HS-5 (cell line): ENCODE measurements at places on chromosomes 12 and 14.

GRCh38 chr14:40630471-40630870 lies 976.2 kb upstream of the LRFN5 start:
- DNase-seq, result no peak

- no peak for DNase-seq
These were observed 10.1 kb upstream of the CLEC12A start for GRCh38 chr12:9961106-9961505.

- no peak for DNase-seq
These were observed 35.5 kb upstream of the FRMD6 start for GRCh38 chr14:51616256-51616655.

DNA sequence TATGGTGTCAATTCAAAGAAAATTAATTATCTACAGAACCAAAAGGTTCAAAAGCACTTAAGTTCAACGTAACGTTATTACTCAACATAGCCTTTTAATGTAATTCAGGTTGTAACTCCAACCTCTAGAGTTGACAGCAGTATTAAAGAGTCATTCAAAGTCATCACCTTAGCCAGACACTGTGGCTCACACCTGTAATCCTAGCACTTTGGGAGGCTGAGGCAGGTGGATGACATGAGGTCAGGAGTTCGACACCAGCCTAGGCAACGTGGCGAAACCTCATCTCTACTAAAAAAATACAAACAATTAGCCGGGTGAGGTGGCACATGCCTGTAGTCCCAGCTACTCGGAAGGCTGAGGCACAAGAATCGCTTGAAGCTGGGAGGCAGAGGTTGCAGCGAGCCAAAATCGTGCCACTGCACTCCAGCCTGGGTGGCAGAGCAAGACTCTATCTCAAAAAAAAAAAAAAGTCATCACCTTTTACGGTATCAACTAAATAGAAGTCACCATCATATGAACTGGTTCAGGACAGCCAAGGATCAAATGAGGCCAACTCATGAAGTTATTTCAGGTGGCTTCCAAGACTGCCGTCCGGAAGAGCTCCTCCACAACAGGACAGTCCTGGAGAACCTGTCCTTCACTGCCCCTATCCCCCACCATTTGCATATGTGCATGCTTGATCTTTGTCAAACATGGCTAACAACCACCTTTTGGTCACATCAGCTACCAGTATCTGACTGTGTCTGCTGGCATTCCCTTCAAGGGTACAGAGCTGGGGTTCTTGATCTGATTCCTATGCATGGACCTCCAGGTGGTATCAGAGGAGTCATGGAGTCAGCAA lies 4.2 kb downstream of the PPTC7 start:
- no peak for DNase-seq

- DNase-seq, result no peak
These were observed 19.4 kb downstream of the BEGAIN start for GRCh38 chr14:100567877-100568163.

GRCh38 chr14:84520711-84521338 lies 1009.1 kb upstream of the FLRT2 start:
- no peak for DNase-seq

- DNase-seq, result no peak
These were observed 38.5 kb downstream of the TAOK3 start for GRCh38 chr12:118334241-118334640.

DNA sequence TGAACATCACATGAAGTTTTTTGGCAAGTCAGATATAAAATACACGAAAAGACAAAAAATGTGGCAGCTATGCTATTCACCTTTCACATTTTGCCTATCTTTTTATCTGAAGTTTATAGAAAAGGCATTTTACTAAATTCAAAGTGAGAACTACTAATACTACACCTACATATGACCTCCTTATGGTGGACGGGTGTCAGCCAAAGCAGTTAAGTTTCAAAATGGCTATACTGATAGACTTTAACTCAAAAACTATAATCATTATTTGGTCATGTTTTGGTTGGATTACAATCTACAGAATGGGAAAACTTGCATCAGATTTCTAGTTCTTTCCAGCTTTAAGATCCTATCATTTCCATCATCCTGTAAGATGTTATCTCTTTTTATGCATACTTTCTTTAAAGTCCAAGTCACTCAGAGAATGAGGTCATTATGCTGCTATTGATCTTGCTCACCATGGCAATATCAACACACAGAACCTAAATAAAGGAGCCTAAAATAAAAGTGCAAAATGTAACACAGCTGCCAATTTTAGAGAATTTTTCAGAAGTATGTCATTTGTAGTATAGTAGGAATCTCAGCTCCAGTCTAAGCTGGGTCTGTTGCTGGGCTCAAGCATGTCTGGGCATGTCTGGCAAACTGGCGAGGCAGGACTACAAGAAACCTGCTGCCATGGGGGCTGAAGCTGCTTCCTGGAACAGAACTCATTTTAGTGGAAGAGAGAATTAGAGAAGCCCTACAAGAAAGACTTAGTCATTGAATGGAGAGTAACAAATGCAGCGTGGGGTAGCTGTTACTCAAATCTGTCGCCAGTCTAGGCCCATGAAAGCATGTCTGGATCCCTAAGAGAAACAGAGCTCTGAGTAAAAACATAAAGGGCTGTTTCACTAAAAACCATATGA lies 7.6 kb upstream of the AEBP2 start:
- DNase-seq, result peak; percentile 40

- DNase-seq, result no peak
These were observed 48.1 kb upstream of the BCL11B start for GRCh38 chr14:99320105-99320572.

GRCh38 chr12:30859226-30859625 lies 67.3 kb upstream of the TSPAN11 start:
- no peak for DNase-seq

DNA sequence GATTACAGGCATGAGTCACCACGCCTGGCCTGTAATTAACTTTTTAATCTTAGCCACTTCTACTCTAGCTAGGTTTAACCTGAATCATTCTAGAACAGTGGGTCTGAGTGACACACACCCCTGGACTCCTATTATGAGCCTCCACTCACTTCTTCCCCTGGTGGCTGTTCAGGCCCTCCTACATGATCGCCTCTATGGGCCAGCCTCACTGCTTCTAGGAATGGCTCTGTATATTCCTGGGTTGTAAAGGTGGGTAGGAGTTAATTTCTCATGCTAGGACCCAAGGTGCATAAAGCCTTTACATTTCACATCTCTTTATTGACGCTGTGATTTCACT lies 8.0 kb upstream of the RNU6-8 start:
- no peak for DNase-seq

- no peak for DNase-seq
These were observed 37.9 kb downstream of the AKAP6 start for GRCh38 chr14:32366986-32367385.

GRCh38 chr12:2013527-2014223 lies 9.4 kb upstream of the DCP1B start:
- DNase-seq, result no peak

DNA sequence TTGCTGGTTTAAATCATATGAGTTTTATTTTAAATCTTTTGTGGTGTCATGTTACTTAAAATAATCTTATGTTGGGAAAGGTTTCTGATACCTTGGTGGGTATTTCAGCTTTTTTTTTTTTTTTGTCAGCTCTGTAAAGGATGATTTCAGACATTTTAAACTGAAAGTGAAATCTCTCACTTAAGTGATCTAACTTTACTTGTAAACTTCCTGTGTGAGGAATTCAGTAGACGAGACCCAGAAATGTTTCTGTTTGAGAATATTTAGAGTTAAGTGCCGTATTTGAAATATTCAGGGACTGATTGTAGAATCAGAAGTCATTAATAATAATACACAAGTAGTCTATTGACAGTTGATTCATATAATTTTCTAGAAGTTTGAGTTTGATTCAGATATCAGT lies 37.8 kb downstream of the PROX2 start:
- no peak for DNase-seq

GRCh38 chr14:66238969-66239368 lies 247.2 kb upstream of the CCDC196 start:
- no peak for DNase-seq

DNA sequence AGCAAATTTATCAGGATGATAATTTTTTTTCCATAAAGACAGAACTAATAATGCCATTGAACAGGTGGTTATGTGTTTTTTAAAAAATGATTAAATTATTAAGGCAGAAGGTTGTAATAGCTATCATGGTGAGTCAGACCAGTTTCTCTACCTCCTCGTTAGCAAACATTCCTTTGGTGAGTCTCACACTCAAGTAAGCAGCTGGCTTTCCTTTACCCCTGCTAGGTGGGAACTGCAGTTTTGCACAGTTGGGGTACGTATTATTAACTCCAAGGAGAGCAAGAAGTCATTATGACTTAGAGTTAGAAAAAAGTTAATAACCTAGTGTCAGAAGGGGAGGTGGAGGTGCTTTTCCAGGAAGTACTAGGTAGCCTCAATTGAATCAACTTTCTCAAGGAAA lies 165.3 kb downstream of the SNAPC1 start:
- peak; percentile 55 for DNase-seq

DNA sequence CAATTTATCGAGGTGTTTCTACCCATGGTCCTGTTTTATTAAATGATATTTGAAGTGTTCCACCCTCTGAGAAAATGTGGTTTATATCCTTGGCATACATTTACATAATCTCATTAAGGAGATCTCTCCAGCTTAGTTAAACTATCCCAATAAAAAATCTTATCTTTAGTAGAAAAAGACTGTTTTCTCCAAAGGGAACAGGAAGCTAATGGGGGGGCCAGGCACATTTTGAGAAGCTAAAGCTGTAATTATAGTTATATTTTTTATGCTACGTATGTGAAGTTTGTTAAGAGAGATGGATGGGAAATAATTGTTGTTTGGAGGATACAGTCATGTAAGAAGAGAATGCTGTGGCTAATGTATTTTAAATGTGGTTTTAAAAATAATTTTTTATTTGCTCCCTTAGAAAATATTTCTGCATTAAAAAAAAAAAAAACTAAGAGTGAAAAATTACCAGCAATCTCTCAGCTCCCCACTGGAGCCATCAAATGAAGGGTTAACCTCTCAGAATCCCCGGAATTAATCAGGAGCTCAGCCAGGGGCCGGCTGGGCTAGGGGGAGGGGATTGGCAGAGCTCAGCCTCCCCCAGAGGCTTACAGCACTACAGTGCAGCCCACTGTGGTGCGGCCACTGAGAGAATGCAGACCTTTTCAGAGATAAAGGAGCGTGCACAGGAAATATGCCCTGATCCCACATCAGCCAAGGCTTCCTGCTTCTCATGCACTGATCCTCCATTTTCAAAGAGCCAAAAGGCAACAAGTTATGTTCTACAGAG lies 185.8 kb downstream of the EGLN3 start:
- DNase-seq, result no peak

- DNase-seq, result no peak
These were observed 6.3 kb upstream of the NRIP2 start for GRCh38 chr12:2841056-2841650.

- no peak for DNase-seq
These were observed 27.8 kb downstream of the COQ6 start for GRCh38 chr14:73977896-73978295.

- no peak for DNase-seq
These were observed 2.9 kb downstream of the SERPINA6 start for GRCh38 chr14:94320243-94320642.

DNA sequence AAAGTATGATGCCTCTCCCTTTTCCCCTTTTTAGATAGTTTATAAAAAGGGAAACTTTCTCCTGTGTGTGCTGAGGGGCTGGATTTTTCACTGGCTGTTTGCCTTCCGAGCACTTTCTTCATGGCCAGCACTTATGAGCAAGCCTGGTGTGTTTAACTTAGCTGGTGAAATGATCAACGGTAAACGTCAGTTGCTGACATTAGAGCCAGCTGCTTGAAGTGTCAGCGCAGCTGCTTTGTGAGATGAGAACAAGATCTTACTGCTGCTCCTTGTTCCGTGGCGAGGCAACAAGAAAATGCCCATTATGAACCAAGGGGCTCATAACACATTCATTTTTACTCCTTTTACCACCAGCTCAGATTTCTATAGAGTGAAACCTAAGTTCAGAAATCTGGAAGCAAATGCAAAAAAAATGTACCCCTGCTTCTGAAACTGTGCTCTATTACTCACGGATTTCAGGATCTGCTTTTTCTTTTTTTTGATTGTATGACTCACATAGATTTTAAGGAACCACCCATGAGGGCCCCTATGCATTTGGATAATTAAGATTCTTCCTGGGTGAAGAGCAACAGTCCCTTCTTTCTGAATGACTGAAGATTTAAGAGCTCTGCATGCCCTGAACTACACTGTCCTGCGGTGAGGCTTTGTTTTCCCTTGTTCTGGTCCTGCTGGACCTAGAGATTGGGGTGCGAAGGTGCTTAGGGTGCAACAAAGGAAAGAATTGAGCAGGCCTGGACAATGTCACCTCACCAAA lies 74.3 kb upstream of the CPM start:
- DNase-seq, result peak; percentile 75

- no peak for DNase-seq
These were observed 455.6 kb downstream of the ZFP36L1 start for GRCh38 chr14:68337279-68337678.

- DNase-seq, result no peak
These were observed 192.0 kb downstream of the CHST11 start for GRCh38 chr12:104648756-104649155.

GRCh38 chr14:100528962-100529560 lies 58.2 kb downstream of the BEGAIN start:
- DNase-seq, result no peak

- no peak for DNase-seq
These were observed 22.9 kb downstream of the SOCS2 start for GRCh38 chr12:93595351-93595750.

- no peak for DNase-seq
These were observed 471.7 kb upstream of the SYT1 start for GRCh38 chr12:78392918-78393317.

GRCh38 chr14:32354716-32355115 lies 25.6 kb downstream of the AKAP6 start:
- DNase-seq, result no peak

DNA sequence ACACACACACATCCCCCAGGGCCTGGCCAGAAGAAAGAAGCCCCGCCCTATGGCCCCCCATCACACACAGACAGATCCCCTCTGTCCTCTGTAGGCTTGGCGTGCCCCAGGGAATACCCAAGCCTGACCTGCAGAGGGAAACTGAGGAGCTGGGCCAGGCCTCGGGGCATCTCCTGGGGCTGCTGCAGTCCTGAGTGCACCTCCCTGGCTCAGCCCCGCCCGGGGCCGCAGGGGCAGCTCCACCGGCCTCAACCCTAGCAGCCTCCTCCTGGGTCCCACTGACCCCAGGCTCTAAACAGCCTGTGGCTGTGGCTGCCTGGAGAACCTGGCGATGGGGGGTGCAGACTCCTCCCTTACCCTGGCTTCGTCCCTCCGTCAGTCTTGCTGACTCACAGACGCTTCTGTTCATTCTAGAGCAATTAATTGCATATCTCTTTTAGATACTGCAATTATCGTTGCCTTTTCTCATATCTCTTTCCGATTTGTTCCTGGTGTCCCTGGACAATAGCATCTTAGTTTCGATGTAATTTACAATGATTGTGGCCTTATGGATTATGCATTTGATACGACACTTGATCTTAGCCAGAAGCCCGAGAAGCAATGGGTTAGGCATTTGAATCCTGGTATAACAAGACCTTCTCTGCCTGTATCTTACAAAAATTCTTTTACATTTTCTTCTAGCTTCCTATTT lies 45.8 kb upstream of the EIF5 start:
- no peak for DNase-seq
